ENCODE measurements at places on chromosomes 5 and 9.

DNA sequence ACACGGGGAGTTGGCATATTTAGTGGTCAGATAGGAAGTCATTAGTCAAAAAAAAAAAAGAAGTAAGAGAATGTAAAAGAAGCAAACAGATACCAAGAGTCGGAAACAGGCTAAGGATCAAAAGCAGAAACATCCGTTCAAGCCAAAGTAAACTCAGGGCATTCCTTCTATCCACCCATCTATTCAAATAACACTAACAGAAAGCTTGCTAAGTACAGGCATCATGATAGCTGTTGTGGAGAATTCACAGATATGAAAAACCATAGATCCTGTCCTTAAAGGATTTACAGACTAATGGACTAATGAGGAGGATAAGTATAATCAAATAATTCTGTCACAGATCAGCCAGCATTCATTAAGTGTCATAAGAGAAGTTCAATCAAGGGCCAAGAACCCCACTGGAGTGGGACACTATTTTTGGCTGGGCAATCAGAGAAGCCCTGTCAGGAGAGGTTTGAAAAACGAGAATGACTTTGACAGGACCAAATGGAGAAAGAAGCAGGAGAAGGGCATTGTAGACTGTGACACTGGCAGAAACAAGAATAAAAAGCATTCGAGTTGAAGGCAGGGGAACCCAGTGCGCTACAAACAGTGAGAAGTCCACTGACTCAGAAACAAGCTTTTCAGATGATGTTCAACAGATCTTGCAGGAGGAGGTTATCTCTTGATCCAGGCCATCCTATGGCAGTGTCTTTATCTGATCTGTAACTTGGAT, 154.2 kb upstream of the TSLP start:
- DNase-seq, result no peak

DNA sequence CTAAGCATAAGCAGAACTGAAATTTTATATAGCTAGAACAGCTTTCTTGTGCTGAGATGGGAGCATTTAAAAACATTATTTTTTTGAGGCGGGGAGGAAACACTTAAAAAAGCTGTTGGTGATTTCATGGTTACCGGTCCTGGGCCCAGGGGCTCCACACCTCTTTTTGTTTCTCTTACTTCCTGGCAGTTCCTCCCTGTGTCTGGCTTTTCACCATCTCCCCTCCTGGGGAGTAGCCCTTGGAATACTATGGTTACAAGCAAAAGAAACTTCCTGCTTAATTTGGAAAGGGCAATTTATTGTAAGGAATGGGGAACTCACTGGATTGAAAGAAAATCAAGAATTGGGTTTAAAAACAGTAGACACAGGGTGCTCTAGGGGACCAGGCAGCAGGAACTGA, 105.1 kb downstream of the SLC24A2 start:
- no peak for DNase-seq

GRCh38 chr5:126982926-126983873, 47.2 kb downstream of the MARCHF3 start:
- DNase-seq, result no peak

DNA sequence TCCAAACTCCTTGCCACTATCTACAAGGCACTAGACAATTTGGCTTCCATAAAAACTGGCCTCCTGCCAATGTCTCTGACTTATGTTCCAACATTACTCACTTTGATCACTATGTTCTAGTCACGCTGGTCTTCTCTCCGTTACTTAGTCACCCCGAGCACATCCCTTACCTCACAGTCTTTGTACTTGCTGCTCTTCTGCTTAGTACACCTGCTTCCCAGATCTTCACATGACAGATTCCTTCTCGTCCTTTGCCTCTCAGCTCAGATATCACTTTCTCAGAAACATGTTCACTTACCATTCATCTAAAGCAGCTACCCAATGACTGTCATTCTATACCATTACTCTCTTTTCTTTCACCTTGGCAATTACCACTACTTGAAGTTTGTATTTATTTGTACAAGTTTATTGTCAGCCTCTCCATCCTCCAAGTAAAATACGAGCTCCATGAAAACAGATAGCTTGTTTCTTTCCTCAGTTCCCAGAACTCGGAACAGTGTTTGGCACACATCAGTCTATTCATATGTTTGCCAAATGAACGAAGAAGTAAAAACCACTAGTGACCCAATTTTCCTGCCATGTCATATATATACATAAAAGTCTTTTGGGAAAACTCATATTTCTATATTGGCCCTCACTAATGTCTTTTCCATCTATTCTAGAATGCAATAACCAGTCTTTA, 5.9 kb upstream of the SLC22A5 start:
- no peak for DNase-seq

DNA sequence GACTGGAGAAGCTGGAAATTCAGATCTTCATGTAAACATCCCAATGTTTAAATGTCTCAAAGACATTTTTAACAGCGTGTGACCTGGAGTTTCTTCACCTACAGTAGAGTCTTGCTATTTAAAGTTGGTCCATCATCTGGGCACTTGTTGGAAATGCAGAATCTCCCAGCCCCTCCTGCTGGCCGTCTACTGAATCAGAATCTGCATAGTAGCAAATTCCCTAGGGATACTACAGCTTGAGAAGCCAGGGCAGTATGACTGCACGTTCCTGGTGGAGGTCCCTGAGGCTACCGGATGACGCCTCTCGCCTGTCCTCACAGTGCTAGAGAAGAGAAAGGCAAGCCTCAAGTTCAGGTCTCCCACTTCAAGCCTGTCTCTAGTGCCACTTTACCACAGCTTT, 15.7 kb downstream of the SAP30L start:
- DNase-seq, result no peak

GRCh38 chr9:22008384-22008716, 755 bp downstream of the CDKN2B start:
- no peak for DNase-seq

DNA sequence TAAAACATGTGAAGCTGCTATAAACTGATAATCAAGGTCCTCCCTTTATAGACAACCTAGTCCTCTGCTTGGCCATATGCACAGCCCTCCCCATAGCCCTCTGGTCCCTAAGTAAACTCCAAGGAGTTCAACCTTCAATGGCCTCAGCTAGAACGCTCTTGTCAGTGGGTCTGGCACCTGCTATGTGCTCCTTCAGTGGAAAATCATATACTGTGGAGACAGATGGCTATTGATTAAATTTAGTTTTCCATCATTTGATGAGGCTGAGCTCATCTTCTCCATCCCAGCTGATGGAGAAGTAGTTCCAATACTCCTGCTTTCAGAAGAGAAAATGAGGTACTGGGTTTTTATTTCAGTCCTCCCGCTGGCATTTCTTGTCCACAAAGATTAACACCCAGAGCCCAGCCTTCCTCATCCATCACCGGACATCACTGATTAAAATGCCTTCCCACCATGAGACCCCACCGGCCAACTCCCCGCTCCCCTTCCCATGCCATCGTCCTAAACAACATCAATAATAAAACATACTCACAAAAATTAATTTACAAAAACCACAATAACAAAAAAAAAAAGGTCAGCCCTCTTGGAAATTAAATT, 134.6 kb downstream of the TRIM32 start:
- no peak for DNase-seq

GRCh38 chr5:175115831-175116230, 328.2 kb downstream of the DRD1 start:
- DNase-seq, result no peak

DNA sequence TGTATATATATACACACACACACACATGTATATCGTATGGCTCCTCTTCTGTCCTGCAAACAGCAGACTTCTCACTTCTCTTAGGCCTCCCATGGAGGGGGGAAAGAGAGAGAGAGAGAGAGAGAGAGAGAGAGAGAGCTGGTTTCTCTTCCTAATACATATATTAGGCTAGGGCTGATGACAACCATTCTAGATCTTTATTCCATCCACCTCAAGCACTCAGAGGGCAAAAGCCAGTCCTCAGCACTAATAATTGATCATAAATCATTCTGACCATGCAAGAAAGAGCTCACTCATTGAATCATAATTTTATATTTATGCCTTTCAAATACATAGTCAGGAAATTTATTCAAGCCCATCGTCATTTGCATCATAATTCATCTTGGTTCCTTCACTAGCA, 47.0 kb downstream of the CFAP90 start:
- no peak for DNase-seq

DNA sequence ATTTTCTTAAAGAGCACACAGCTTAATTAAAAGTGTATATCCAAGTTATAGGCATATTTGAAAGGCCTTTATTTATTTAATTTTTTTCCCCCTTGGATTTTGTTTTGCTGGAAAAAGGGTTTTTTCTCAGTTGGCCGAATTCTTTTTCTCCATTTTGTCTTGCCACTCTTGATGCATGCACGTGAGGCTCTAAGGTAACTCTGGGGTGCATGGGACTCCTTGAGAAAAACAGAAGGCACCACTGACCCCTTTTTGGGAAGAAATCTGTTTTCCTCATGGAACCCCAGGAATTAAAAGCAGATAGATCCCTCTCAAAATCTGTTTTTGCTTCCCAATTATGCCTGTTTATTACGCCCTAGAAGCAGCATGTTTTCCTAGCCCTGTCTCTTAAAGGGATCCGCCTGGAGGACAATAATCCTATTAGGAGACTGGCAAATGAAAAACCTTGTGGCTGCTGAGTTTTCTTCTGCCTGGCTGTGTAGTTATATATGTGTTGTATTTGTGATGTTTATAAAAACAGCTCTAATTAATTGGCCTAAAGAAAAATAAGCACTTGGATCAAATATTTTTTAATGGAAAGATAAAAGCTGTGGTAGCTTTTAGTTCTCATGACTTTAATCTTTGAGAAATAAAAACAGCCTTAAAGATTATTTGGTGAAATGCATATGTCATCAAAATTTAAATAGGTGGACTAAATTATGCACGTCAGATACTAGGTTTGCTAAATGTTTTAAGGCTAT, 435.1 kb upstream of the CDH9 start:
- DNase-seq, result no peak

All from stimulated activated CD4-positive, alpha-beta T cell treated with anti-CD3 and anti-CD28 coated beads, TNF-alpha, amount 100 ng/mL, for 24 hours (primary cell).